Activated CD4-positive, alpha-beta T cell treated with anti-CD3 and anti-CD28 coated beads, Interleukin-10, Interleukin-2, amounts not matched to agents 100 ng/mL and 50 ng/mL, durations not matched to agents 16 hours and 8 hours (primary cell): ENCODE measurements at places on chromosomes 16 and 17.

DNA sequence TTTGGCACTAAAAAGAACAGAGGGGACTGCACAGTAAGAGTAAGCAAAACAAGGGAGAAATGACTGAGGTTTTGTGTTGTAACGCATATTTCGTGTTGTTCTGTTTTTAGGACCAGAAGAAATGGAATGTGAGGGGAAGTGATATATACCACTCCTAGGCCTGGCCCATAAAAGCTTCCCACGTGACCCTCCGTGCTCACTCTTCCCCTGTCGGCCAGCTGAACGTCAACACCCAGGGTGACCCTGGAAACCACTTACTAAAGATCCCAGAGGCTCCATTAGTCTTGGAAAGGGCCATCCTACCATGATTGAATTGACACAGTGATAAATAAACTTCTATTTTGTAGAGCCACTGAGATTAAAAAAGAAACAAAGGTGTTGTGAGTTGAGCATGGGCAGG, 79.8 kb downstream of the HELZ start:
- DNase-seq = no peak

GRCh38 chr17:80942423-80943345, 49.0 kb upstream of the CHMP6 start:
- no peak for DNase-seq

GRCh38 chr17:78233678-78234077, 2.2 kb downstream of the TMEM235 start:
- DNase-seq = no peak

- DNase-seq = no peak
Observed at GRCh38 chr16:10121491-10121890, 60.7 kb downstream of the GRIN2A start.

- no peak for DNase-seq
Observed at GRCh38 chr16:24446189-24446588, 93.2 kb upstream of the RBBP6 start.

DNA sequence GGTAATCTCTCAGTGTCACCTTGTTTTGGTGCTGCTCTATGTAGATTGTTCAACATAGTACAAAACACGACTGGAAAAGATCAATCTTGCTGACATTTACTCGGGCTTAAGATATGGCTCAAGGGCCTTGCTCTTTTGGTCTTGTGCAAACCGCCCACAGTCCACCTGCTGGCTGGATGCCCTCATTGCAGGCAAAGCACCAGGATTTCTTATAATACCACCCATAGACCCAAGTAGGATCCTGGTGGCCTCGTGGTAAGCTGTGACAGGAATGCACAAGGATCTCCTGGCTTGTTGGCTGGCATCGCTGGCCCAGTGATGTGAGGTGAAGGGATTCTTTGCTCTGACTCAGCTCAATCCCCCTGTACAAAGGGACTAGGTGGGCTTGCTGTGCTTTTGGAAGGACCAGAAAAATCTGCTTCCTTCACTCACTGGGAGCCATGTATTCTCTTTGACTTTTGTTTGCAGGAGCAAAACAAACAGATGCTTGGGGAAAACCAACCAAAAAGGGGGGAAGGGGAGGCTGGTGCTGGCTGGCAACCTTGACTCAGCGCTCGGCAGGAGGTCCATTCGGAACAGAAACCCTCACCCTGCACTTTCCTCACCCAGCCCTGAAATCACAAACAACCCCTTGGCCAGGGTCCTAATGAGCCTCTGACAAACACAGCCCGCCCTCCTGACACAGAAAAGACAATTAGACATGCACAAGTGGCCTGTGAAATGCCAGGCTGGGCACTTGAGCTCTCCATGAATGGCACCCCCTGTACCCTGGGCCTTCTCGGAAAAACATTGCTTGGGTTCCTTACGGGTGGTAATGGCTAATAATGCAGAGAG, 36.6 kb upstream of the MED9 start:
- DNase-seq = peak; percentile 77

- no peak for DNase-seq
Observed at GRCh38 chr17:19979917-19980770, 2.5 kb upstream of the AKAP10 start.

- DNase-seq = no peak
Observed at GRCh38 chr16:85123891-85124635, 11.8 kb upstream of the CIBAR2 start.
